ENCODE measurements at places on chromosomes 6 and 20.

DNA sequence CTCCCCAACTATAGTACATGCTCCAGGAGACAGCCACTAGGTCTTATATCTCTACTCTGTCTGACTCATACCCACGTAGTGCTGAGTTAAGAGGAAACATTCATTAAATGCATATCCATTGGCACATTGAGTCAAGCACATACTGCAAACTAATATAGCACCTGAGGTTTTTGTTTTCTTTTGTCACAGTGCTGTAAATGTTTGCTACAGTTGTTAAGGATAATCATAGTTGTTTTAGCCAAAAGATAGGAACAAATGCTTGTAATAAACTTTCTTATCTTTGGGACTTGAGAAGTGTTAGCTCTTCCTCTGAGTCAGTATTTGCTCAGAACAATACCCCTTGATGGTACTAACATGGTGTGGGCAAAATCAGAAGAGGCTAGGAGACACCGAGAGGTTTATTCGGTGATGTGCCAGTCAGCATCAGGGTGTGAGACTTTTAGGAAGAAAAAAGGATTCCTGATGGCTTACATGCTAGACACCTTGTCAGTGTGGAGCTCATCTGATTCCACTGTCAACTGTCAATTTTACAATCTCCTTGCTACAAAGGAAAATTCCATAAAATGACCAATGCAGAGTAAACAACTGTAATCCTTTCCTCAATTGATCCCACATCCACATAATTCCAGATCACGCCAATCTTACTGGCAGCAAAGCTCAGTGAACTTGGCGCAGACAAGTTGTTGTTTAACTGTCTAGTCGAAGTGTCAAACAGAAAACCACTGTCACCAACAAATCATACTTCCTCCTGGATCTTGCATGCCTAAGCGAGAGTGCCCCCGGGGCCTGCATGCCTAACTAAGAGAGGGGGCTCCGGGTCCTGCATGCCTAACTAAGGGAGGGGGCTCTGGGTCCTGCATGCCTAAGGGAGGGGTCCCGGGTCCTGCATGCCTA is 36.1 kb downstream of the ELOVL2 start:
- no peak for DNase-seq

DNA sequence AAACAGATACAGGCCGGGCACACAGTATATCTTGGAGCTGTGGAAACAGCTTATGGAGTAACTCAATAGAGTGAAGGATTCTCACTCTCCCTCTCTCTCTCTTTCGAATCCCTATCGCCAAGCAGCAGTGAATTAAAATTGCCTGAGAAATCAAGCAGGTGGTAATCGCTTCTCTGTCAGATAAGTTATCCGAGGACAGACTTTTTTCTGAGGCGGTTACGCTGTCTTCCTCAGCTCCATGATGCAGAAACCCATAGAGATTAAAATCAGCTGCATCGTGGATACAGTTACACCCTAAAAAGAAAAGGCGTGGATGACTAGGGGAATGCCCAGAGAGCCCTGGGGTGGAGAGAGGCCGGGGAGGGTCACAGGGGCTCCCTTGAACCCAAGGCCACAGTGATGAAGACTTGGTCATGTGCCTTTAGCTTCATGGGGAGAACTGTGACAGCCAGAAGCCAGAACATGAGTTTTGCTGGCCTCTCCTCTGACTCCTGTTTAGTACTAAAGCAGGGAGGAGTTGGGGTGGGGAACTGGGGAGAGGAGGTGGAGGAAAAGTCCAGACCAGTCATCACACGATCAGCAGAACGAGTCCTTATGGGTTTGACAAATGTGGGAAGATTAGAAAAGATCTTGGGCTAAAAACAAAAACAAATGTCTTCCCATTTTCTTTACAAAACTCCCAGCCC is 138.8 kb upstream of the JARID2 start:
- DNase-seq, result no peak

DNA sequence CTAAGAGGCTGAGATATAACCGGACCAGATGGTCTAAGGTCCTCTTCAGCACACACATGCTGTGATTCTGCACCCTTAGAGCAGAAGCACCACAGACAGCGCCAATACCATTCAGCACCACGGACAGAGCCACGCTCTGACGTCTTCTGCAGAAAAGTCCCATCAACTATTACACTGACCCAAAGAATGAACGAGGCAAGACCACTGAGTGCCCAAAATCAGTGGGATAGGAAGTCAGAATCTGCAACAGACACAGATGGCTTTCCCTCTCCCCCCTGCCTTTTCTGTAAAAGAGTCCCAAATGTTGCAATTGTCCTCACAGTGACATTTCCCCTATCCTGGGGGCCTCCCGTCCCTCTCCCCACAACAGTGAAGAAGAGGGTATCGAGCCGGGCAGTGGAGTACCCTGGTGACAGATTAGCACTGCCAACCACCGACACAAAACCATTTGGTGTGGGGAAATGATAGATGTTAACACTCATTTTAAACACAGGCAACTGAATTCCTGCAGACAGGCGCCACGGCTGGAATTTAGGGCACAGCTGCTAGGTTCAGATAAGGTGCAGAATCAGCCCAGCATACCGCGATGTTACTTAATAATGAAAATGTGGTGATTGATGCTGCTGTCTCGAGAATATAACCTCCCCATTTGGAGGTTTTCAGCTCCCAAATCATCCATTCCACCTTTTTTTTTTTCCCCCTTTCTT is 66.6 kb upstream of the CTNNBL1 start:
- DNase-seq, result peak; percentile 77

DNA sequence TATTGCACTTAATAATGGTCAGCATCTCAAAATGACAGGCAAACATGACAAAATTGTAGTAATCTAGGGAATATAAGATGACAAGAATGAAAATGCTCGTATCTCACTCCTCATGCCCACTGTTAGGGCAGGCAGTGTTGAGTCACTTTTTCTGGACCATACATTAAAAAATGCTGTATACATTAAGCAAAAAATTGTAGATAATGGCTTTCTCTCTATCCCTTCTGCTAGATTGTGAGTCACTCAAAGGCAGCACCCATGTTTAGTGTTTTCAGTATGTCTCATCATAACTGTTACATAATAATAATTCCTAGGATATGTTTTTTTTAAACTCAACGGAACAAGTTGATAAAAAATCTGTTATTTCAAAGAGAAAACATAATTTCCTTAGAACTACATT is 199.3 kb downstream of the TENT5A start:
- DNase-seq, result no peak

- DNase-seq, result peak; percentile 61
These were observed 54.9 kb downstream of the TAF4 start for GRCh38 chr20:62010551-62011402.

- DNase-seq, result no peak
These were observed 125.4 kb downstream of the CD24 start for GRCh38 chr6:106849120-106849519.

- peak; percentile 84 for DNase-seq
These were observed 41.7 kb downstream of the UBE2V1 start for GRCh38 chr20:50071039-50071888.

DNA sequence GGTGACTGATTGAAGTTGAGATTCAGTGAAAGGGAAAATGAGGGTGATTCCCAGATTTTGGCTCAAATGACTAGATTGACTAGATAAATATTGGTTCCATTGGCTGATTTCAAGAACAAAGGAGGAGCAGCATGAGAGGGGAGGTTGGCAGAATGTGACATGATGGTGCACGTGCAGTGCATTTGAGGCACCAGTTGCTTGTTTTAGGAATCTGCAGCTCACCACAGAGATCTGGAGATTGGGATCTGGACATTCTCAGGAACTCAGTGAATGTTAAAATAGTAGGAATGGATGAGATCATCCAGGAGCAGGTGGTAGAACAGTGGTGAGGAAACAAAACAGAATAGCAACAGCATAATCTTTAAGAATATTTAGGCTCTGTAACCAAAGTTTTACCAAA is 496.3 kb downstream of the DHX35 start:
- DNase-seq, result no peak

GRCh38 chr20:57469418-57470211 is 55.3 kb downstream of the CTCFL start:
- DNase-seq, result no peak

DNA sequence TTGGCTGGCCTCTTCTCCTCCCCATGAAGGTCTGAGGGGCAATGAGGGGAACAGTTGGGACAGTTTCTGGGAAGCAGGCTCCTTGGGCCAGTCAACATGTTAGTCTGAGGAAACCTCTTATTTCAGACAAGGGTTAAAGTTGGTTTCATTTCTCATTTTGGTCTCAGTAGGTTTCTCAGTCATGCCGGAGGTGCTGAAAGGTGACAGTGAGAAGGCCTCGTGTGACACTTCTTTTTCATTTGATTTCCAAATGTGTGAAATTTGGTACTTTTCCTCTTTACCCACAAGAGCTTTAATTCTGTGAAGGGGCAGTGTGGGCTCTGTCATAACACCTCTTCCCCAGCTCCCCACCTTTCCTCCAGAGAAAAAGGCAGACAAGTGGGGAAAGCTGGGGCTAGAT is 7.5 kb upstream of the GLP1R start:
- DNase-seq, result no peak

DNA sequence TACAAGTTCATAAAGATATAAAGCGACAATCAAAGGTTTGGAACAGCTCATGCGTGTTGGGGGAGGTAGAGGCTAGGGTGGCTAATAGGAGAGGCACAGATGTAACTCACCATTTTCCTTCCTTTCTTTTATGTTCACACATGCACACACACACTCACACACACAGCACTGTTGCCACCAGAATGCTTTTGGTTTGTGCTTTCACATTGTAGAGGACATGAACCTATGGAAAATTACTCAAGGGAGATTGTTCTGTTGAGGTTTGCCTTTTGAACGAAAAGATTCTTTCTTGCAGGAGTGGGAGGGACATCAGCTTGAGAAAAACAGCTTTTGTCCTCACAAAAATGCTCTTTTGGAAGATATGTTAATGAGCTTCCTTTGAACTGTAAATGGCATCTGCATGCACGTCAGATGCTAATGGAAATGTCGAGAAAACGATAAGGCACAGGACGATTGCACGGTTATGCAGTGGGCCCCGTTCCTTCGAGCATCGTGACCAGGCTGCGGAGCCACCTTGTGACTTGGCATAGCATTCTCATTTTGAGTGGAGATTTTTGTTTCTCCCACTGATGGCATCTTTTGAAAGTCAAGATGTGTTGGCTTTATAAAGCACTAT is 724.1 kb downstream of the KIF16B start:
- DNase-seq, result no peak

DNA sequence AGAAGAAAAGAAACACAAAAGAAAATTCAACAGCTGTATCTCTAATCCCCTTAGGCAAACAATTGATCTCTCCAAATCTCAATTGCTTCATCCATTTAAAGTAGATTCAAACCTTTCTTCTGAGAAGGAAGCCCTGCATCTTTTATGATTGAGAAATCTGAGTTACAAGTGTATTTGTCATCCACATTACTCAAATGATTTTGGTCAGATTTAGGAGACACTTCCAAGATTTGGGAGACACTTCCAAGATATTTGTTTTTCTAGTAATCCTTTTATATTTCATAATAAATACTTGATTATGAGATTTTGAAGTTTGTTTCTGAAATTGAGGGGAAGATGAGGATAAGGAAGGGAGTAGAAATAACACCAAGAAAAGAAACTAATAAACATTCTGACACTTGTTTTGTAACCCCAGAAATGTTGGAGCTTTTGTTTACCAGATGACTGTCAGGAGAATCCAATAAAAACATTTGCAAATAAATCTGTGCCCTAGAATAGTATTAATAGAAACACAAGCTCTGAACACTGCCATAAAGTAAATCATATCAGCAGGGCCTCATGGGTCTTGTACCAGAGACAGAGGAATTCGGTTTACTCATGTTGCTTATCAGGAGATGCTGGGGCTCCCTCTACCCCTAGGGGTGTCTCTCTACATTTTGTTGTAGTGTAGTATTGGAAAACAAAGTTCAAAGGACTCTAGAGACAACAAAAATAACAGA is 314.3 kb upstream of the NT5E start:
- DNase-seq, result no peak

DNA sequence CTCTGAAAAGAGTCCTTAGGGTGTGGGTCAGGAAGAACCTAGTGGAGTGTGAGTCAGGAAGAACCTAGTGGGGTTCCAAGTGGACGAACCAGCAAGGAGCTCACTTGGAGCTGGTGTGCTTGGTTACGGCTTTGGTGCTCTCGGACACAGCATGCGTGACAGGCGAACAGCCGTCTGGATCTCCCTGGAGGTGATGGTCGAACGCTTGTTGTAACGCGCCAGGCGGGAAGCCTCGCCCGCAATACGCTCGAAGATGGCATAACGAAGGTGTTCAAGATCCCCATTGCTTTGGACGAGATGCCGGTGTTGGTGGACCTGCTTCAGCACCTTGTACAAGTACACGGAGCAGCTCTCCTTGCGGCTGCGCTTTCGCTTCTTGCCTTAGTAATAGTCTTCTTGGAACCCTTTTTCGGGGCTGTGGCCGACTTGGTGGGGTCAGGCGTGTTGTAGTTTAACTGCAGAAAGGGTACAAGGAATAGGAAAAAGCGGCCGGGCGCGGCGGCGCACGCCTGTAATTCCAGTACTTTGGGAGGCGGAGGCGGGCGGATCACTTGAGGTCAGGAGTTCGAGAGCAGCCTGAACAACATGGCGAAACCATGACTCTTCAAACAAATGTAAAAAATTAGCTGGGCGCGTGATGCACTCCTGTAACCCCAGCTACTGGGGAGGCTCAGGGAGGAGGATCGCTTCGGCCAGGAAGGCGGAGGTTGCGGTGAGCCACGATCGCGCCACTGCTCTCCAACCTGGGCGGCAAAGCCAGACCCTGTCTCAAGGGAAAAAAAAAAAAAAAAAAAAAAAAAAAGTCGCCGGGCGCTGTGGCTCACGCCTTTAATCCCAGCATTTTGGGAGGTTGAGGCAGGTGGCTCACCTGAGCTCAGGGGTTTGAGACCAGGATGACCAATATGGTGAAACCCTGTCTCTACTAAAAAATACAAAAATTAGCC is 48.0 kb downstream of the OR2B2 start:
- peak; percentile 65 for DNase-seq

DNA sequence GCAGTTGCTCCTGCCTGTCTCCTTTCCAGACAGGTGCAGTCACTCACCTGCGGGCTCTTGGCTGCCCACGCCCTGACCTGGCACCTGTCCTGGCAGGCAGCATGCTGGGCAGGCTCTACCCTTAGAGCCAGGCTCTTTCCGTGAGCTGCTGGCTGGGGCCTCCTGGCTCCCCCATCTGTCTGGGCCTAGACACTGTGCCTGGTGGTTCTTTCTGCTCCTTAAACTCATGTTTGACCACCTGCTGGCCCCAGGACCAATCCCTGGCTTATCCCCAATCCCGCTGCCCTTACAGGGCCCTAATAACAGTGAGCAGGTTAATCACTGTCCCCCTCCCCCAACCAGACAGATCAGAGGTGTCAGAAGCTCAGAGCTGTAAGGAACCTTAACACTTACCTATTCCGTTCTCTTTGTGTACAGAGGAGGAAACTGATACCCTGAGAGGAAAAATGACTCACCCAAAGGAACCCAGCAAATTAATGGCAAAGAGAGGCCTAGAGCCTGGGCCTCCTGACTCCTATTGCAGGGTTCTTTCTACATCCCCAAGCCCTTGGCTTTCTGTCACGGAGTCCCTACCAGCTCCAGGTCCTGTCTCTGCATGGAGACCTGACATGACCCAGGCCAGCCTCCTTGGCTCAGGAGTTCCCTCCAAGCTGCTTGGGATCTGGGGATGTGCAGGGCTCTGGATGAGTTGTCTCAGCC is 54.7 kb downstream of the RAB44 start:
- no peak for DNase-seq
